Stimulated activated CD8-positive, alpha-beta memory T cell treated with anti-CD3 and anti-CD28 coated beads, Interleukin-15, amount 100 ng/mL, for 24 hours (primary cell): ENCODE measurements at places on chromosomes 2 and 18.

DNA sequence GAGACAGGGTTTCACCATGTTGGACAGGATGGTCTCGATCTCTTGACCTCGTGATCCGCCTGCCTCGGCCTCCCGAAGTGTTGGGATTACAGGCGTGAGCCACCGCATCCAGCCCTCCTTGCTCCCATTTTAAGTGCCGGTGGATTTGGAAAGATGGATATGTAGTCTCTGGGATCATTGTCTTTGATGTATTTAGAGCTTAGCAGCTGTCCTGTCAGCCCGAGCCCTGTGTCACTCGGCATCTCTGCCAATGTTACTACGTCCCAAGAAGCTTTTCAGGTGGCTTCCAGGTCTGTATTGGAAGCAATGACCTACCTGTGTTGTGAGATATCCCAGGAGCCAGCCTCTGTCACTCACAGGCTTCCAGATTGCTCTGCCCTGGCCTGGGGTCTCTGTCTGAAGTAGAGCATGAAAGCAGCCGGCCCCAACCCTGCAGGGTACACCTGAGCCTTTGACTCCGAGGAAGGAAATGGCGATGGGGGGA is 35.3 kb downstream of the MAP4K4 start:
- DNase-seq: no peak

DNA sequence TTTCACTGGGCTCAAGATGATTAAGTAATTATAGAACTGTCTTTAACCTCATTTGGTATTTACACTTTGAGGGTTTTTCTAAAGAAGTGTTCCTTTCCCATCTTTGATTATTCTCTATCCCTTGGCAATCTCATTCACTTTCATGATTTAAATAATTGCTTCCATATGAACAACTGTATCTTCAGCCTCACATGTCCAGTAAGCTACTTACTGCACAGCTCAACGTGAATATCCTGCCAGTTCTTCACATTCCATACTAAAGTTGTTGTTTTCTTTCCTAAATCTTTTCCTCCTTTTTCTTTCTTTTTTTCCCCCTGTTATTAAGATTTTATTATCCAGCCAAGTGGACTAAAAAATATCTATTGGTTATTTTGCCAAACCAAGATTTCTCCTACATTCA is 37.7 kb downstream of the ZC3H15 start:
- DNase-seq: no peak

GRCh38 chr2:70686577-70687460 is 81.2 kb downstream of the ADD2 start:
- DNase-seq: no peak

DNA sequence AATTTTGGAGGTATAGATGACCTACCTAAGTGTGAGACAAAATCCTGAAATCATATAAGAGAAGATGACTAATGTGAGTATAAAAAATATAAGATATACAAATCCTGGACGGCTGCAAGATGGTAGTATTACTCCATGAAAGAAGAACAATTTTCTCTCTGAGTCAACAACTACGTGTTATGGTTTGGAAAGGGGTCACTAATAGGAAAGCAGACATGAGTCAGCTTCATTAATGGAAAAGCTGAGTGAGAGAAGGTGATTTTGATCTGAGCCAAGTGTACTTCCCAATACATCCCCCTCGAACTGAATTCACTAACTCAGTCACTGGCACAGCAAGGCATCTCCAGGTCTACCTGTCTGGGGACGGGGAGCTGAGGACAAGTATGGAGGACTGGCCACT is 20.1 kb upstream of the SELENOI start:
- DNase-seq: no peak

- no peak for DNase-seq
These were observed 62.3 kb downstream of the ROCK1 start for GRCh38 chr18:21049306-21049705.

- DNase-seq: no peak
These were observed 613.3 kb downstream of the TSN start for GRCh38 chr2:122368576-122369243.

DNA sequence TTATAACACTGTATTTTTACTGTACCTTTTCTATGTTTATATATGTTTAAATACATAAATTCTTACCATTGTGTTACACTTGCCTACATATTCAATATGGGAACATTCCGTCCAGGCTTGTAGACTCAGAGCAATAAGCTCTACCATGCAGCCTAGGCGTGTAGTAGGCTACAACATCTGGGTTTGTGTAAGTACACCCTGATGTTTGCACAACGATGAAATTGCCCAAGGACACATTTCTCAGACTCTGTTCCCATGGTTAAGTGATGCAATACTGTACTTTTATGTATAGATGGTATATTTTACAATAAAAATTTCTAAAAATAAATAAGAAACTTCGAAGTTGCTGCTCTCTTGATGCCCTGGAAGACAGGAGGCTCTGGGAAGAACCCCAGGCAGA is 38.4 kb downstream of the YPEL5 start:
- DNase-seq: no peak

- DNase-seq: no peak
These were observed 564.0 kb downstream of the TNS1 start for GRCh38 chr2:217438821-217439220.

DNA sequence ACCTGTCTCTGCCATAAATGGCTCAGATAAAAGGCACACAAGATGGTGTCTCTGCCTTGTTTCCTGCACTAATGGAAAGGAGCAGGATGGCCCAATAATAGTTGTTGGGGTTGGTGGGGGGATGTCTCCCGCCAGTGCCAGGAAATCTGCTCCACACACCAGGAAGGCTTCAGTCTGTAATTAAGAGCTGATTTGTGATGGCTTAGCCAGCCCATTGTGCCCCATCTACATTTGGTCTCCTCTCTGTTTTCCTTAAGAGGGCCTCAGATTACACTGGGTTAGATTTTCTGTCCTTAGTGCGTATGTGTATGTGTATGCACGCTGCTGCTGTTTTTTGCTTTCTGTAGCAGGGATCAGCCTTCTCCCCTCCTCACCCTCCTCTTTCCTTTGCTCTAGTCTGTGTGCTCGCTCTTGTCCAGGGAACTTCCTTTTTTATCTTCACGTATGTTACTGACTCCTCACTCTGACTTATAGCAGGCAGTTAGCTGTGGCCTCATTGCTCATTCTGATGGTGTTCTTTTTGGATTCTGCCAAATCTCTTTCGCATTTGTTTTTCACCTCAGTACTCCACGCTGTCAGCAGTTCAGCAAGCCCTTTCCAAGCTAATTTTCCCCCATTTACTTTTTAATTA is 33.4 kb upstream of the MGAT5 start:
- no peak for DNase-seq

GRCh38 chr18:48808476-48808875 is 142.3 kb downstream of the SMAD7 start:
- no peak for DNase-seq

GRCh38 chr2:133734716-133735495 is 166.6 kb upstream of the NCKAP5 start:
- no peak for DNase-seq

GRCh38 chr2:215619022-215619958 is 183.4 kb upstream of the FN1 start:
- DNase-seq: no peak

- no peak for DNase-seq
These were observed 42.8 kb upstream of the KLF11 start for GRCh38 chr2:10000541-10000940.
